ENCODE measurements at places on chromosomes 3 and 15. TPM values are rescaled to one million over a fixed set of nuclear protein-coding genes. Genes with fewer than 3 reads are reported as not detected.
A peak's percentile ranks its signal among the peaks of the same experiment; 100 is the strongest.

RBMS3 gene
- total RNA-seq = 65.8 TPM

SLC12A1 gene
- not detected for total RNA-seq

SLC24A5 gene
- not detected for total RNA-seq

DNA sequence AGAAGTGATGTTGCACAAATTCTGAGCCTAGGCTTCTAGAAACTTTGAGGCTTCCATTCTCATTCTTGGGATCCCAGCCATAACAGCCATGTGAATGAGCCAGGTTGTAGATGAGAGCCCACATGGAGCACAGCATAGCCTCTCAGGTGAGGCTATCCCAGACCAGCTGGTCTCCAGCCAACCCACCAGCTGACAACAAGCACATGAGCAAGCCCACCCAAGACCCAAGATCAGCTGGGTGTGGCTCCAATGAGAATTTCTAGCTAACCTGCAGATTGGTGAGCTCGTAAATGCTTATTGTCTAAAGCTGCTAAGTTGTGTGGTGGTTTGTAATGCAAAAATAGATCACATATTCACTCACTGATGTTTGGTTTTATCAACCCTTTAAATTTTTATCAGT is 14.4 kb downstream of the KY start:
- no peaks in the 10 kb centered on the region for H3K27me3 ChIP-seq
- DNase-seq = no peak
- no peak overlapping the region for H3K4me3 ChIP-seq
- H3K36me3 ChIP-seq = no peaks in the 10 kb centered on the region
- H3K4me1 ChIP-seq = no peaks in the 10 kb centered on the region

GRCh38 chr3:2097641-2098191 is 950 bp upstream of the CNTN4 start:
- peak overlapping the region; percentile 93 for H3K27ac ChIP-seq
- H3K27me3 ChIP-seq = no peaks in the 10 kb centered on the region
- peak; percentile 65 for DNase-seq
- no peaks in the 10 kb centered on the region for H3K4me1 ChIP-seq
- H3K4me3 ChIP-seq = peak overlapping the region; percentile 77
- H3K36me3 ChIP-seq = no peaks in the 10 kb centered on the region

- no peaks in the 10 kb centered on the region for H3K4me1 ChIP-seq
- no peak overlapping the region for H3K4me3 ChIP-seq
- H3K36me3 ChIP-seq = no peaks in the 10 kb centered on the region
- no peaks in the 10 kb centered on the region for H3K27me3 ChIP-seq
Measured at GRCh38 chr3:147509448-147509847, 100.3 kb downstream of the ZIC1 start.

GRCh38 chr3:113594066-113594465 is 61.7 kb downstream of the SIDT1 start:
- no peak for DNase-seq
- no peak overlapping the region for H3K27ac ChIP-seq
- H3K4me3 ChIP-seq = no peak overlapping the region
- no peaks in the 10 kb centered on the region for H3K4me1 ChIP-seq

- no peaks in the 10 kb centered on the region for H3K36me3 ChIP-seq
- DNase-seq = no peak
- H3K27me3 ChIP-seq = no peaks in the 10 kb centered on the region
- no peak overlapping the region for H3K27ac ChIP-seq
- H3K4me1 ChIP-seq = no peaks in the 10 kb centered on the region
Measured at GRCh38 chr3:73901686-73902085, 276.9 kb upstream of the PDZRN3 start.

GRCh38 chr15:77474310-77474988 is 53.8 kb downstream of the HMG20A start:
- no peaks in the 10 kb centered on the region for H3K27me3 ChIP-seq
- no peak overlapping the region for H3K4me3 ChIP-seq
- peaks cover 23% of the 10 kb centered on the region for H3K36me3 ChIP-seq
- H3K27ac ChIP-seq = no peak overlapping the region
- DNase-seq = no peak

- H3K4me3 ChIP-seq = no peak overlapping the region
- no peaks in the 10 kb centered on the region for H3K27me3 ChIP-seq
- peaks cover 30% of the 10 kb centered on the region for H3K4me1 ChIP-seq
- peak overlapping the region; percentile 90 for H3K27ac ChIP-seq
- peaks cover 55% of the 10 kb centered on the region for H3K36me3 ChIP-seq
- no peak for DNase-seq
Measured at GRCh38 chr15:90881978-90882721, 2.2 kb upstream of the FES start.

DNA sequence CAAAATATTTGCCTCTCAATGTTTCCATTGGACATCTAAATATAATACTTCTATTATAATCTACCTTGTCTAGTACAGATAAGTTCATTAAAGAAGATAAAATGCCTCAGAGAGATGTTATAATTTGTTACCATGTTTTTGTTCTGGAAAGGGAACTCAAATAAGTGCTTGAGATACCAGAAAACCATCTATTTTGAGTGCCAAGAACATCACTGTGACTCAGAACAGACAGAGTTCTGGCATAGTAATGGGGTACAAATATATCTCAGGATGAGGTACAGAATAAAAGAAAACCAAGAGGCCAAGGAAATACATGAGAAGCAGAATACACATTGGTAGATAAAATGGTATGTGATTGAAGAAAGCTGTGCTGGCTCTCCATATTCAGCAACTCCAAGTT is 58.9 kb downstream of the IMPG2 start:
- no peak for DNase-seq
- H3K36me3 ChIP-seq = no peaks in the 10 kb centered on the region
- H3K4me3 ChIP-seq = no peak overlapping the region
- H3K4me1 ChIP-seq = peaks cover 17% of the 10 kb centered on the region

DNA sequence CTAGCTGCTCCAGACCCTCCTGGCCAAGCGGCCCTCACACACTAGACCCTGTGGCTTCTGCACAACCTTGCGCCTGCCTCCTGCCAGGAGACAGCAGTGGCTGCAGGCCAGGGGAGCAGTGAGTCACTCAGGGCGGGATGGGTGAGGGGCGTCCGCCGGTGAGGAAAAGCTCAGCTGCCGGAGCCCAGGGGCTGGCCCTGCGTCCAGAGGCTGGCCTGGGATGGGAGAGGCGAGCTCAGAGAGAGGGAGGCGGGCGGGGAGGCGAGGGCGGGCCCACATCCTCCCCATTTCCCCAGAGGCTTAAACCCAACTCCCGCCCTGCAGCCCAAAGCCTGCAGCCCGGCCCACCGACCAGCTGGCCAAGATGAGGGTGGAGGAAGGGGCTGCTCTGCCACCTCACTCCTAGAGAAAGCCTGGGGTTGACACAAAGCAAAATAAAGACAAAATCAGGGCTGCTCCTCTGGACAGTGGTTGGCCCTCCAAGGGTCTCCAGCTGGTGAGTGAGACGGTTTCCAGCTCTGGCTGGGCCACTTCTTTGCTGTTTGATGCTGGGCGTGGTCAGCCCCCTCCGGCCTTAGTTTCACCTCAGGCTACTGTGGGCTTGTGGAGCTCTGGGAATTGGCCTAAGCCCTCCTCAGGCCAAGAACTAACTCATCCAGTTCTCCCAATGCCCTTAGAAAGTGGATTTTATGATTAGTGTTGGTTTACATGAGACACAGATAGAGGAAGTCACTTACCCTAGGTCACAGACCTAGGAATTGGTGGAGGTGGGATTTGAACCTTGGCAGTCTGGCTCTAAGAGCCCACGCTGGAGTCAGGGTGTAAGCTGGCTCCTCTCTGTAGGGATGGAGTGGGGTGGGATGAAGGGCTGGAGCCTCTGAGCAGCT is 50.6 kb downstream of the IQSEC1 start:
- peaks cover 20% of the 10 kb centered on the region for H3K4me1 ChIP-seq
- peak overlapping the region; percentile 54 for H3K4me3 ChIP-seq
- H3K27ac ChIP-seq = peak overlapping the region; percentile 88

DNA sequence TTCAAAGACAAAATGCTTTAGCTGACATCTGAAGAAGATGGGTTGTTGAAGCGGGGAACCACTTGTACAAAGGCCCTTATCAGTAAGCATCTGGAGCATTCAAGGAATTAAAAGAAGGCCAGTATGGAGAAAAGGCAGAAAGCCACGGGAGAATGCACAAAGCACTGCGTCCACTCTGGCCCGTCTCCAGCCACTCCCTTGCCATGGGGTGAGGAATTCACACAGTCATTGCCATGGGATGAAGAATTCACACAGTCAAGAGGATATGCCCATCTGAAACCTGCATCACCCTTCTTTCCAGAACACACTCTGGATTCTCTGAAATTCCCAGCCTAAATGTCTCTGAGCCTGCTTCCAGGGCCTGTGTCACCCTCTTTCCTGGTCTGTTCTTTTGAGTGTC is 26.7 kb upstream of the STAG1 start:
- no peak for DNase-seq
- H3K27me3 ChIP-seq = no peaks in the 10 kb centered on the region
- no peaks in the 10 kb centered on the region for H3K4me1 ChIP-seq

DNA sequence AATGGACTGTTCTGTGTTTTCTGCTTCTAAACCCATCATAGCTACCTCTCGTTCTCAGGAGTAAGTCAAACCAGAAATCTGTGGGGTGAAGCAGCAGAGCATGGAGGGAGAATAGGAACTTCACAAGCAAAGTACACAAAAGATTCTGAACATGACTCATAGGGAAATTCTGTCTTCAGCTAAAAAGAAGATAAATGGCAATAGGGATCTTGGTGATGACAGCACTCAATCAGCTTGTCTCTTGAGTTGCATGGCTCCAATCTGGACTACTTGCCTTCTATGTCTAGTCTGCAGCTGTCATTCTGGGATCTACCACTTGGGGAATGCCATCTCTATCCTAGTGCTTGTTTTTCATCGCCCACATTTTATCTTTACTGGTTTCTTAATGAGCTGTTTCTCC is 13.5 kb upstream of the GRAMD1C start:
- H3K27me3 ChIP-seq = no peaks in the 10 kb centered on the region
- no peak overlapping the region for H3K27ac ChIP-seq

DNA sequence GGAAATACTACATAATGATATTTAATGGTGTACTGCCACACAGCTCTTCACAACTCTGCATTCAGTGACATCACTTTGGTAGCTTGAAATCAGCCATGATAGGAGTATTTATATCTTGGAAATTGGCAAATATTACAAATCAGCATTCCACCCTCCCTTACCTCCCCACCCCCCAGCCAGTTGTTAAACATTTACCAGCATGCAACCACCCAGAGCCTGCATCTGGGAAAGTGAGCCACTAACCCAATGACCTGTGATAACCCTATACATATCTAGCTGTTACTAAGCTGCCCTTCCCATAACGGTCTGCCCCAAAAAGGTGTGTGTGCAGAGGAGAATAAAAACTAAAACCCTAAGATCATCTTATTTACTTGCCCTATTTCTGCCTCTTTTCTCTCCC is 44.6 kb upstream of the SATB1 start:
- no peak for DNase-seq
- H3K4me1 ChIP-seq = no peaks in the 10 kb centered on the region
- no peaks in the 10 kb centered on the region for H3K36me3 ChIP-seq
- no peaks in the 10 kb centered on the region for H3K27me3 ChIP-seq
- no peak overlapping the region for H3K4me3 ChIP-seq

GRCh38 chr15:61441891-61442290 is 212.8 kb upstream of the RORA start:
- H3K27ac ChIP-seq = no peak overlapping the region
- no peak for DNase-seq
- H3K27me3 ChIP-seq = no peaks in the 10 kb centered on the region

Data from ascending aorta (tissue), 2 donors.